AG04450 (cell line): ENCODE measurements at places on chromosomes 5 and 9.

DNA sequence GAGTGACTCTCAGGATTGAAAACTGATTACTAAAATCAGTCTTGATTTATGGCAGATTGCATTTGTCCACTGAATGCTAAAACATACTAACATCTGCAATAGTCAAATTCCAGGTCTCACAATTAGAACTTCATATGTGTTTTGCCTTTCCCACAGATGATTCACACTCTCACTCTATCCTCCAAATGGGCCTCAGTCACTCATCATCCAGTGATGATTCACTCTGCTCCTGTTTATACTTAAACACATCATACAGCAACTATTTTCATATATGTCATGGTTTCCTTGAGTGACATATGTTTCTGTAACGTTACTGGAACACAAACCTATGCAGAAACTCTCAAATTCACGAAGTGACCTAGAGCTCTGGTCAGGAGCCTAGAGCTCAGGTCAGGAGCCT lies 512.9 kb downstream of the HINT1 start:
- DNase-seq = no peak

DNA sequence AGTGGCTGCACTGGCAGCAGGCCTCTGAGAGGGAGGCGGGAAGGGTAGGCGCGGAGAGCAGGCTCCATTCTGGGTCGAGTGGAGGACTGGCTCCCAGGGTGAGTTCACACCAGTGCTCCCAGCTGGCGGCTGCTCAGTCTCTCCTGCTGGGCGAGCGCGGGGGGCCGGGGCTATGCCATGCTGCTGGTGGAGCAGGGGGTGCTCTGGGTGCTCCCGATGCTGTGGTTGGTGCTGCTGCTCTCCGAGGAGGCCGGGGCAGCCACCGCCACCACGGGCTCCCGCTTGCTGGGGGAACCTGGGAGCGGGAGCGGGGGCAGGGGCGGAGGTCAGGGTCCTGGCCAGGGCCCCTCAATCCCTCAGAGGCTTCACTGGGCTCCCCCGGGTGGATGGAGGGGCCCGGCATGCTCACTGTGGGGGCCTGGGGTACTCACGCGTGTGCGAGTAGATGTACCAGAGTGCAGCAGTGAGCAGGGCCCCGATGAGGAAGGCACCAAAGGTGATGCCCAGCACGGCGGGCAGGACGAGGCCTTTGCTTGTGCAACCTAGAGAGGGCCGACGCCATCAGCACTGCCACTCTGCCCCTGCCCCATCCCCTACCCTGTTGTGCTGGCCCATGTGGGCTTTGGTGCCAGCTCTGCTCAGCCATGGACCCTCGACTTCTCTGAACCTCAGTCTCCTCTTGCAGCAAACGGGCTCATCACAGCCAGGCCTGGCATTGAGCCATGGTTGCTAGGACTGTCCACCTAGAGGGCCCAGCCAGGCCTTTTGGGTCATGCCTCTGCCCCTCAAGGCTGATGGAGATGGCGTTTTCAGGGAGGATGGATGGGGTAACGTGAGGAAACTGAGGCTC lies 13.1 kb downstream of the FPGS start:
- no peak for DNase-seq

DNA sequence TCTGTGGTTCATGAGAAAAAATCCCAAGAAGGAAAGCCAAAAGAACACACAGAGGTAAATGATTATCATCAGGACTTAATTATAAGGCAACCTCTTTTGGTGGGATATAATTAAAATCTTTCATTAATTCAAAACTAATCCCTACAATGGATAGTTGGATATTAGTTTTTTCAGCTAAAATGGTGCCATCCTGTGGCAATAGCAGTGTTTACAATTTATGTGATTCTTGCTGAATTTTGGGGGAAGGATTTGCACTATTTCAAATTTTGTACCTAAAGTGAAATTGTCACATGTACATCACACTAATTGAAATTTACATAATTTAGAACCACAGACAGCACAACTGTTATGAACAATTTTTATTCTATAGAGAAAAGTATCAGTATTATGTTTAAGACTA lies 67.0 kb downstream of the CAST start:
- no peak for DNase-seq

- no peak for DNase-seq
Observed at GRCh38 chr5:71600783-71601182, 13.6 kb downstream of the MCCC2 start.

- no peak for DNase-seq
Observed at GRCh38 chr9:137370865-137371520, 52.0 kb downstream of the EXD3 start.
